Esophagus muscularis mucosa (tissue), 4 donors: ENCODE measurements at places on chromosomes 7 and 10. TPM values are rescaled to one million over a fixed set of nuclear protein-coding genes. Genes with fewer than 3 reads are reported as not detected.
A peak's percentile ranks its signal among the peaks of the same experiment; 100 is the strongest.

DNA sequence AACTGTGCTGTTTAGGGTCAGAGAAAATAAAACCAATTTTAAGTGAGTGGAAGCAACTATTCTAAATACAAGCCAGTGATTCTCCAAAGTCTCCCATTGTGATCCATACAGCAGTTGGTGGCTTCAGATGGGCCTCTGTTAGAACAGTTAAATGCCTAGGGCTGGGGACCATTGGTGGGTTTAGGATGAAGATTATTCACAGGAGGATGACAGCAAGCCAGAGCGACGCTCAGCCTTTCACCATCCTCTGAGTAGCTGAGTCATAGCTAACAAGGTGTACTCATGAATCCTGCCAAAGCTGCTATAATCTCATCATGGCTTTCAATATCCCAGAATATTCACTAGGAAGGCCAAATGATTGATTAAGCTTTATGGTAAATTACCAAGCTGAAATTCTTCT lies 39.6 kb downstream of the STARD3NL start:
- DNase-seq = no peak
- no peak overlapping the region for H3K4me3 ChIP-seq
- H3K36me3 ChIP-seq = peaks cover 69% of the 10 kb centered on the region
- peaks cover 4% of the 10 kb centered on the region for H3K4me1 ChIP-seq

DNA sequence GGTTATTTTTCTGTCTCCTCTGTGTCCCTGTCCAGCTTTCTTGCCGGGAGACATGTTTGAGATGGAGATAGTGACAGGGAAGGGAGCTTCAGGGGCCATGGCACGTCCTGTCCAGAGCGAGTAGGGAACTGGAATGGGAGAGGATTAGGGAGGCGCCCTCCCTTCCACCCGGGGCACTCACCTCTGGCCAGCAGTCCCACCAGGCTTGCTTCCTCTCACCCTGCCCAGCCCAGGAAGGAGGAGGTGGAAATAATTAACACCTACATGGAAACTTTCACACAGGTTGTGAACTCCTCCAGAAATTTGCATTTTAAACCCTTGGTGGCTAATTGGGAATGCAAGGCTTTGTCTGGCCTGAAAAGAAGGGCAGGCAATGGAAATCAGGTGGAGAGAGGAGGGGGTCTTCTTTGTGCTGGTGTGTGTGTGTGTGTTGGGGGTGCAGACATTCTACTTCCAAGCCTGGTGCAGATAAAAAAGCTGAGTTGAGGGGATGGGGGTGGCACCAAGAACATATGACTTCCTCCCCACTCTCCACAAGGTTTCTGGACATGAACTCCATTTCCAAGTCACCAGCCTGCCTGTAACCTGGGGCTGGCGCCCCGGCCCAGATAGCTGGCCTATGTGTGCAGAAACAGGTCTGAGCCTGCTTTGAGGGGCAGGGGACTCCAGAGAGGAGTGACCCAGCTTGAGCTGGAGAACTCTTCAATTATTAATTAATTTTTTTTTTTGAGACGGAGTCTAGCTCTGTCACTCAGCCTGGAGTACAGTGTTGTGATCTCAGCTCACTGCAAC lies 199.4 kb downstream of the CYP26A1 start:
- H3K36me3 ChIP-seq = no peaks in the 10 kb centered on the region
- H3K27ac ChIP-seq = no peak overlapping the region
- H3K4me1 ChIP-seq = no peaks in the 10 kb centered on the region
- no peaks in the 10 kb centered on the region for H3K27me3 ChIP-seq
- H3K4me3 ChIP-seq = no peak overlapping the region
- DNase-seq = no peak

- H3K4me3 ChIP-seq = no peak overlapping the region
- H3K4me1 ChIP-seq = peaks cover 13% of the 10 kb centered on the region
- peaks cover 18% of the 10 kb centered on the region for H3K36me3 ChIP-seq
- H3K27me3 ChIP-seq = no peaks in the 10 kb centered on the region
Measured at GRCh38 chr7:47525066-47525623, 56.8 kb downstream of the TNS3 start.

- H3K4me3 ChIP-seq = no peak overlapping the region
- no peak overlapping the region for H3K27ac ChIP-seq
- peaks cover 57% of the 10 kb centered on the region for H3K4me1 ChIP-seq
- DNase-seq = no peak
Measured at GRCh38 chr10:19920075-19920726, 104.0 kb downstream of the PLXDC2 start.

DNA sequence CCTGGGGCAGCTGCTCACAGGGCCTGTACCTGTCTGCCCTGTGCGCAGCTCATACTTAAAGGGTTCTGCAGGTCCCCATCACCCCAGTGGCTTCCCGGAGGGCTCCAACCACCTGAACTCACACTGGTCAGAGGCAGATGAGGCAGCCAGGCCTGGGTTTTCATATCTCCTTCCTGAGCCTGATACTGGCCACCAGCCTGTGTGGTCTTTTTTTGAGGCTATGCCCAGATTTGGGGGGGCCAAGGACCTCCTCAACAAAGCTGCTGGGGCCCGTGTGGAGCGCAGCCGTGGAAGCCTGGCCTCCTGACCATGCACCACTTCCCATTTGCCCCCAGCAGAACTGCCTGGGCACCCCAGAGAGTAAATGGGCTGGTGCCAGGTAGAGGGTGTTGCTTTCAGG lies 25.7 kb downstream of the PNLIPRP2 start:
- H3K4me1 ChIP-seq = no peaks in the 10 kb centered on the region
- H3K27me3 ChIP-seq = no peaks in the 10 kb centered on the region
- H3K27ac ChIP-seq = no peak overlapping the region
- H3K4me3 ChIP-seq = no peak overlapping the region
- peak; percentile 87 for DNase-seq

GRCh38 chr10:127991543-127992255 lies 84.8 kb downstream of the PTPRE start:
- no peaks in the 10 kb centered on the region for H3K27me3 ChIP-seq
- H3K27ac ChIP-seq = peak overlapping the region; percentile 26

The ADRA2A gene
- 0.42 TPM for total RNA-seq

The RAB19 gene
- not detected for total RNA-seq

The TMEM140 gene
- 14.2 TPM for total RNA-seq

The NPY4R gene
- total RNA-seq = not detected

The TACR2 gene
- 71.8 TPM for total RNA-seq

The NPFFR1 gene
- total RNA-seq = not detected

The SLC4A2 gene
- total RNA-seq = 96.8 TPM

The CNPY4 gene
- total RNA-seq = 12.9 TPM
